Stimulated activated CD8-positive, alpha-beta memory T cell treated with anti-CD3 and anti-CD28 coated beads, Interleukin-7, amount 100 ng/mL, for 1 hour (primary cell): ENCODE measurements at places on chromosomes 1 and 21.

DNA sequence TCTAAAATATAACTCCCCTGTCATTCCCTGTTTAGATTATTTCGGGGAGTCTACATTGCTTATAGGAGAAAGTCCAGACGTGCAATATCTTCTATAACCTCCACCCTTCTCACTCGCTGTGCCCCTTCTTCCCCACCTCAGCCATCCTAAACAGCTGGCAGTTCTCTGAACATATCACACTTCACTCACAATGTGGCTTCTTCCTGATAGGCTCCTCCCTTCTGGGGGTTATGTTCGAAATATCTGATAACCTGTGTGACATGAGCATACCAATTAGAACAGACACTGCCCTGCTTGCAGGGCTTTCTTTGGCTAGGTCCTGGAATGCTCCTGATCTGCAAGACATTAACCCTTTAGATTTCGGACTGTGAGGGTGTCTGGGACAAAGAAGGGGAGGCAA is 274.6 kb downstream of the NFIA start:
- no peak for DNase-seq

DNA sequence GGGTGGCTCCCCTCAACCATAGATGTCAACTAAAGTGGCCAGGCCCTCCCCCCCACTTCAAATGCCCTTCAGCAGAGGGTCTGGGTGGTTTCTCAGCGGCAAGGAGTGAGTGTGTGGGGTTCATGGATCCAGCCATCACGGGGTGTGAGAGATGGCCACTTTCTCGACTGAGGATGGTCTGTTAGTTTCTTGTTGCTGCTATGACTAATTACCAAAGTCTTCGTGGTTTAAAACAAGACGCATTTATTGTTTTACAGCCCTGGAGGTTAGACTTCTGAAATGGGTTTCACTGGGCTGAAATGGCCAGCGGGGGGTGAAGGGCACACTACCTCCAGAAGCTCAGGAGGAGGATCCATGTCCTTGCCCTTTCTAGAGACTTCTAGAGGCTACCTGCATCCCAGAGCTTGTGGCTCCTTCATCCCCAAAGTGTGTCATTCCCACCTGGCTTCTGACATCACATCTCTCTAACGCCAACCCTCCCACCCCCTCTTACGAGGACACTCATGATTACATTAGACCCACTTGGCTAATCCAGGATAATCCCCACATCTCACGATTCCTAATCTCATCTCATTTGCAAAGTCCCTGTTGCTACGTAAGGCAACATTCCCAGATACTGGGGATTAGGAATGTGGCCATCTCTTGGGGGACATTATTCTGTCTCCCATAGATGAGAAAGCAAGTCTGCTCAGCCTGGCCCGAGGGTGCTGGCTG is 53.0 kb downstream of the EPHB2 start:
- no peak for DNase-seq

DNA sequence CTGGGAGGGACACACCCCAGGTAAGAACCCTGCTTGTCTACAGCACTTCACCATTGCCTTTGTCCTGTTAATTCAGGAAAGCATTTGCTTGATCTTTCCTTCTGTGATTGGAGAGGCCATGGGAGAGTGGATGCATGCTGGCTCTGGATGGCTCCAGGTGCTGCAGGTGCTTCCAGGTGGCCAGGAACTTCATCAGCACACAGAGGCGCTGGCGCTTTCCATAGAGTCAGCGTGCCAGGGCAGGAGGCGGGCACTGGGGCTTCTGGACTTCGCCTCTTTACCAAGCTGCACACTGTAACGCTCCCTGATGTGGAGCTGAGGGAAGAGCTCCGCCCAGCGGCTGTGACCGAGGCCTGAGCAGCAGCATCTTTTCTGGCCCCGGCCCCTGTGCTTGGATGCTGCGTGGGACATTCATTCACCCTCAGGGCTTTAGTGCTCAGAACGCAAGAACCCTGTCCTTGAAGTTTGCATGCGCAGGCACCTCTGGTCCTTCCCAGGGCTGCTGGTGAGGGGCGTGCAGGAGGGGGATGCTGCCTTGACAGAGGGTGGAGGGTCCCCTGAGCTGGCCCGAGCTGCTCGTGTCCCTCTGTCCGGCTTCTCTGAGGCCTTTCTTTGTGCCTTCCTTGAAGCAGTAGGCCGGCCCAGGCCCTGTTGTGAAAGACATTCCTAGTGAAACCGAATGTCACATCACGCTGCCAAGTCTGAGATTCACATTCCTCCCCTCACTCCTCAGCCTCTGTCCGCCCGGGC is 1.6 kb upstream of the MX2 start:
- DNase-seq: no peak

- no peak for DNase-seq
These were observed 232.1 kb downstream of the DUSP10 start for GRCh38 chr1:221509575-221510355.

GRCh38 chr1:242670019-242670418 is 145.5 kb upstream of the PLD5 start:
- DNase-seq: no peak

DNA sequence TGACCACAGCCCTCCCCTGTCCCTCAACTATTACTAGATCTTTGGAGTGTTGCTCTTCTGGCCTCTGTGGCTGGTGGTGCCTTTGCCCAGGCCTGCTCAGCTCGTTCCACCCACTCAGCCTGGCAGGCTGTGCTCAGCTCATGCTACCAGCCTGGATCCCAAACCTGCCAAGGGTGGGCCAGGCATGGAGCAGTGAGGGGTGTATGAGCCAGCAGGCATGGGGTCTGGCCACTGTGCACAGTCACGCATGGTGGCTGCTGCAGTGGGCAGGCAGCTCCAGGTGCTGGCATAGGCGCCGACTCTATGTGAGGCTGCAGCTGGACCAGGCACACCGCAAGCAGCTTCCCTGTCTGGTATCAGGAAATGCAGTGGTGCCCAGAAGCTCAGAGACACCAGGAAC is 449.9 kb downstream of the MATN1 start:
- no peak for DNase-seq

DNA sequence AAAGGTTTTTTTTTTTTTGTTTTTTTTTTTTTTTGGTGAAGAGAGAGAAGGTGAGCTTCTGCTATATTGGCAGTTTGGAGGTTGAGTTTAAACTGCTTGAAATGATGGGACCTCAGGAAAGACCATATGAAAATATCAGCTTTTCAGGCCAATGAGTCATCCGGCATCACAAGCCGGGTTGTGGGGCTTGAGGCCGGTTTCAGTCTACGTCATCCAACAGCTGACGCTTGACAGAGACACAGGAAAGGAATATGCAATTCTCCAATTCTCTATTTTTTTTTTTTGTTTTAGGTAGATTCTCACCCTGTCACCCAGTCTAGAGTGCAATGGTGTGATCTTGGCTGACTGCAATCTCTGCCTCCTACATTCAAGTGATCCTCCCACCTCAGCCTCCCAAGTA is 52.4 kb downstream of the KCNJ6 start:
- DNase-seq: no peak

DNA sequence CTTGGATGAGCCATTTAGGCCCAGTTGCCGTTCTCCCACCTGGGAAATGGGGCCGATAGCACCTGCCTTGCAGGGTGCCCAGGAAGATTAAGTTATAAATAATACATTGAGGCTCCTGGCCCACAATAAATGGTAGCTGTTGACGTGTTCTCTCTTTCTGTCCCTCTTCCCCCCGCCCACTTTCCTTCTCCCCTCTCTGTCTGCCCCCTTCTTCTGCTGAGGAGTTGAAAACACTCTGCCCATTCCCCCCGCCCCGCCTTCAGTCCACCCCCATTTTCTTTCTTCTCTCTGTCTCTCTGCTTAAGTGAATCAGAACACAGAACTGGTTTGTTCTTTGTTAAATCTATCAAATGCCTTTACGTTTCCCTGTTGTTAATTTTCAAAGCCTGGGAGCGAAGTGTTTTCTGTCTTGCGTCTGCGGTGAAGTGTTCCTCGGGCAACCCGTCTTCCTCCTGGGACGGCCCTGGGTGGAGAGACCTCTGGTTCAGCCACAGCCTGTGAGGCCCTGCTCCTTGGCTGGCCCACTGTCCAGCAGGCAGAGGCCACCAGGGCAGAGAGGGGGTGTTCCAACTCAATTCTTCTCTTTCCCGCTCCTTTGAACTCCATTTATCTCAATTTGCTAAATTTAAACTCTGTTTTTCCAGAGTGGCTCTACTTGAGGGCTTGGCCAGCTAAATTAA is 29.3 kb upstream of the SELENON start:
- DNase-seq: no peak

DNA sequence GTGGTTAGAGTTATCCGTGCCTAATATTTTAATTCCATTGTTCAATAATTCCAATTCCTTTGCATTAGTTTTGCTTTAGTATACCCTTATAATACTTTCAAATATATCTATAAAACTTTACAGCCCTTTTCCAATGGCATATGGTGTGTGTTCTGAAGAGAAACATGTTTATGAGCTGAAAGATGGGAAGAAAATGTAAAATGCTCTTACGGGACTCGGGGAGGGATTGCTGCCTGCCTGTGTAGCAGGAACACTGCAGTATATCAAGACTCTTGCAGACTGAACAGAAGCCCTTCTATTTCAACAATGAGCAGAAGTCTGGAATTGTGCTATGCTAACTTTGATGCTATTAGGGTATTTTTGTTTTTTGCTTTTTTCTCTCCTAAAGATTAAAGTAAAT is 406.8 kb downstream of the PTBP2 start:
- no peak for DNase-seq

DNA sequence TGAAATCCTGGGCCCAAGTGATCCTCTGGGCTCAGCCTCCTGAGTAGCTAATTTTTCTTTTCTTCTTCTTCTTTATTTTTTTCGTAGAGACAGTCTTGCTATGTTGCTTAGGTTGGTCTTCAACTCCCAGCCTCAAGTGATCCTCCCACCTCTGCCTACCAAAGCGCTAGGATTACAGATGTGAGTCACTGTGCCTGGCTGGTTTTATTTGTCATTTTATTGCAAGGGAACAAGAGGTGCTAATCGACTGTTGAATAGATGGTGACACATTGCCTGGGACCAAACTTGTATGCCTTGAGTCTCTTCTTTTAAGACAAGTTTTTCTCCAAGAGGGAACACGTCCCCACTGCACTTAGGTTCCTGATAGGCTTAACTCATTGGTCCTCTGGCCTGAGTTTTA is 20.0 kb upstream of the KLHDC8A start:
- DNase-seq: no peak

DNA sequence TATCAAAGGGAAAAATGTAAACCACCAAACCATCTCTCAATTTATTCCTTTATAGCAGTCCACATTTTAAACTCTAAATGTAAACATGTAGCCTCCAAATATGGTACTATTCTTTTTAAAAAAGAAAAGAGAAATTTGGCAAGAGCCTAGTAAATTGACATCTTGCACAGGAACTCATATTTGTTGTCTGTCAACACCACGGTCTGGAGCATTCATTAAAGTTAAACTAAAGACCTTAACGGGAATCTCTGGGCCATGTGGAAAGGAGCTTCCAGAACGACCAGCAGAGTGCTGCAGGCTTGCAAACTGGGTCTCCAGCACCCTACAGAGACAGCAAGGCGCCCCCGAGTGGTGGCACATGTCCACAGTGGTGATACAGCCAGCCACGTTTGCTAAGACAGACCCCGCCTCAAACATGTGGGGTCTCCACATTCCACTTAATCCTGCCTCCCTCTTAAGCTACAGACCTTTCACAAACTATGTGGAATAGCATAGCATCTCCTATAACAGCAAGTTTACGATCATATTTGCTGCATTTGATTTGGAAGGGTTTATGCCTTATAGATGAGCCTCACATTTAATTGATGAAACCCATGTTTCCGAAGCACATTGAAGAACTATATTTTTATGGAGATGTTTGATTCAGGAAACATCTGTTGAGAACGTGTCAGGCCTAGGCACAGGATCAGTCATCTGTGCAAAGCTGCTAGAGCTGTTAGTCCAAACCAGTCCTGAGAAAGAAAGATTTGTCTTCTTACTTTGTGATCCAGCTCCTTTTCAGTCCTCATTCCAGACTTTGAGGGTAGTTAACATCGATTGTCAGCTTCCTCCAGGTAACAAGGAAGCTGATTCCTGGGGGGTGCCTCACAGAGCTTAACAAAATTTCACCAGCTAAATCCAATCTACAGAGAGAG is 96.4 kb upstream of the BACE2 start:
- no peak for DNase-seq

DNA sequence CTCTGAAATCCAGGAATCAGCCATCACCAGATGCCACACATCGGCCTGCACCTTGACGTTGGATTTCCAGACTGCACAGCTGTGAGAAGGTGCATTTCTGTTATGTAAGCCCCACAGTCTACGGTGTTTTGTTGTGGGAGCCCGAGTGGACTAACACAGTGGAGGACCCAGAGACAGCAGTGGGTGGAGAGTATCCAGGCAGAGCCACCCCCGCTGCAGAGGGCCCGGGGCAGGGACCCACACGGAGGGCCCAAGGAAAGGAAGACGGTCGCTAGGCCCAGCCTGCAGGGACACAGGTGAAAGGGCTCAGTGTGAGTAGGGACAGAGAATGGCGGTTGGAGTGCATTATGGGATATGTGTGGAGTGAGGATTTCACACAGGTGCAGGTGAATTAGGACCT is 288.3 kb upstream of the AJAP1 start:
- DNase-seq: no peak

- DNase-seq: no peak
These were observed 87.0 kb downstream of the ACBD6 start for GRCh38 chr1:180415236-180415848.

- DNase-seq: no peak
These were observed 148.2 kb upstream of the SOD1 start for GRCh38 chr21:31511258-31511657.

- DNase-seq: no peak
These were observed 30.9 kb downstream of the DNAI4 start for GRCh38 chr1:66893712-66894111.

DNA sequence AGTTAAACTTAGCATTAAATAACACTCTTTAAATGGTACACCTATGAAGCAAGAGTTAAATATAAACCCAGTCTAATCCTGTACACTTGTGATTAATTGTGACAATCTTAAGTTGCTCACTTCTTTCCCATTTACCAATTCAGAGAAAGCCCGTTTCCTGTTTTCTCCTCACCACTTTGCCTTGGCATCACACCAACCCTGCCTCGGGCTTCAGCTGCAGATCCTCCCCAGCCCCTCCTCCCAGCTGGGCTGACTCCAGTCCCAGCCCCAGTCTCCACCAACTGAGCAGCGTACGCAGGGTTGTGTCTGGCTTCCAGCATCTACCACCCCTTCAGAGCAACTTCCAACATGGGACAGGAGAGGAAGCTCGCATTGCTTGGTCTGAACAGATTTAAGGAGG is 4.1 kb downstream of the PYCR2 start:
- no peak for DNase-seq

DNA sequence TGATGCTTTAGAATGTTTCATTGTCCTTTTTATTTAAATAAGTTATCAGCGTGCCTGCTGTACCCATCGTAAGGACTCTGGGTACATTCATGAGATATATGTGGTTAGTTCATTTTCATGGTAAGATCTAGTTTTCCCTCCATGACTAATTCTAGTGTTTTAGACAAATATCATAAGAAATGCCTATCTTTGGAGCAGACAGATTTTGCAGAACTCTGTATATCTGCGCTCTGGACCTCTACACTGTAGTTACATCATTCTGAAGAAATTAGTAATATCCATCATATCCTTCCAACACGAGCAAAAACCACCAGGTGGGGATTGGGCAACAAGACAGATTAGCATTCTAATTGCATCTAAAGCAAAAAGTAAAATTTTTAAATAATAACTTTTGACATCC is 499.2 kb downstream of the SETD4 start:
- no peak for DNase-seq

- DNase-seq: no peak
These were observed 25.4 kb upstream of the SPSB1 start for GRCh38 chr1:9267352-9267686.

- DNase-seq: no peak
These were observed 240.4 kb downstream of the NFIA start for GRCh38 chr1:61322769-61323168.
